ENCODE measurements at places on chromosomes 12 and 14.

GRCh38 chr14:26594148-26594547 lies 3.7 kb downstream of the NOVA1 start:
- no peak for DNase-seq

DNA sequence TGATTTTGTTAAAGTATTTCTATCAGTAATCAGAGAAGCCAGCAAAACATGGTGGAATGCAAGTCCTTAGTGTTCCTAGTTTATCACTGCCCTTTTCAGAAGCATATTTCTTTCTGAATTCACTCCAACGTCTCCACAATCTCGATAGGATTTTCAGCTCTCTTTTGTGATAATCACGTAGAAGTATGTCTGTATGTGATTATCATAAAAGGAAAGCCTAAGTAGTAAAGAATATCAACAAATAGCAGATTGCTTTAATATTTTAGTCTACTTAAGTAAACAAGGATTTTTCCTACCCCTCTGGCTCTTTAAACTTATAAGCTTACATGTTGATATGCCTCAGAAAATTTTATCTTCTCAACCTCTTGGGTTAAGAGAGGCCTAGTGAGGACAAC lies 147.4 kb upstream of the NUDT4 start:
- DNase-seq, result no peak

DNA sequence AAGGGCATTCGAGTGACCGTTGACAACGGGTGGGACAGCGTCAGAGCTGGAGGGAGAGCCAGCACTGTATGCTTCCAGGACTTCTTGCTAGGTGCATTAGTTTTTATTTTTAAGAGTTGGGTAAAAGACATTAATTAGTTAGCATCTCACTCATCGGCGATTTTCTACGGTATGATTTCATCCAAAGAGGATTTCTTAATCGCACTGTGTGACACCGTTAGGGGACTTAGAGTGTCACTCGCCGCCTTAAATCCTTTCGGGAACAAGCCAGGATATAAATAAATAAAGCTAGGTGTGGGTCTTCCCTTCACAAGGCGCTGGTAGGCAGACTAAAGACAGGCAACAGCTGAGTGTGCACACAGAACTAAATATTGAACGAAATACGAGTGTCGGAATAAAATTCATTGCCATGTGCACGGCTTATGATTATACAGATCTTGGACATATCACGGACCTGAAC lies 869 bp upstream of the NOVA1 start:
- no peak for DNase-seq

DNA sequence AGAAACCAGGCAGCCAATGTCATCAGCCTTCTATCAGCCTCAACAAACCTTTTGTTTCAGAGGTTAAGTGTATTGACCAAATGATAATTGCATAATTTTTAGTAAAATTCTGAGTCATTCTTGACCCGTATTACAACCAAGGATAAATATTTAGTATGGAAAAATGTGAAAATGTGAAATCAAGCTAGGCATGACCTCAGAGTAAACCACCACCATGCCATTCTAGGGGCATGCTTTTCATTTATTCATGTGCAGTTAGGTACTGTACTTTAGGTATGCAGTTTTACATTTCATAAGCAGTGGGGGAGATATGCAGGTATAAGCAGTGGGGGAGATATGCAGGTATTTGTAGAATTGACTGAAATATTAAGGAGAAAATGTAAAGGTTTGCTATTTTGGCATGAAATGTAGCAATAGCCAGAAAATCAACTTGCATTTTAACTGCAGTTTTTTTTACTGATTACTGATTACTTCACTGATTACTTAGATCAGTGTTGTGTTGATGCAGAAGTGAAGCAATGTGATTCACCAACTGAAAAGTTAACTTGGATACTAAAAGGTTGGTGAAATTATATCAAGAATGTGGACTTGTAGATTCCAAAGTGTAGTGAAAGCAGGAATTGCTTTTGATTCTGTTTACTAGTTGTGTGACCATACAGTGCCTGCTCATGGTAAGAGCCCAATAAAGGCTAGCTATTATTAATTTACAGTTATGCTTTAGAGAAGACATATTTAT lies 184.2 kb downstream of the ESR2 start:
- no peak for DNase-seq

DNA sequence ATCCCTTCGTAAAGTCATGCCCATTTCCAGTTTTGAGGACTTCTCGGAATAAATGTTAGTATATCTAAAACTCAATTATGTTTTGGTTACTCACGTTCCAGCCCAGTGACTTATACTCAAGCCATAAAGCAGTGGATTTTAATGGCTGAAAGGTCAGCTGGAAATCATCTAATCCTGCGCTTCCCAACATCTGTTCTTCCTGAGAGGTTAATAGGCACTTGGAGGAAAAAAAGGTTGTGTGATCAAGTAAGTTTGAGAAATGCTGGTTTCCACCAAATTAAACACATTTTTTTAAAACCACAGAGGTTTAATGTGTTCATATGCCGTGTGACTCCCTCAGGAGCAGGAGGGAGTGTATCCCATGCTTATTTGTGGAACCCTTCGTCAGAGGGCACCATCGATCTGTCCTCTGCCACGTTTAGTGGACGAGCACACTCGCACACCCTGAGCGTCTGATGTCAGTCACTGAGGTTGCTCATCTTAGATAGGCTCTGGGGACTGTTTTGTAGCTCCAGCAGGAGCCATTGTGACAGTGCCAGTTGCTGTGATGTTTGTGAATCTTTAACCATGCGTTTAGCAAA lies 41.4 kb downstream of the FBXL14 start:
- no peak for DNase-seq

DNA sequence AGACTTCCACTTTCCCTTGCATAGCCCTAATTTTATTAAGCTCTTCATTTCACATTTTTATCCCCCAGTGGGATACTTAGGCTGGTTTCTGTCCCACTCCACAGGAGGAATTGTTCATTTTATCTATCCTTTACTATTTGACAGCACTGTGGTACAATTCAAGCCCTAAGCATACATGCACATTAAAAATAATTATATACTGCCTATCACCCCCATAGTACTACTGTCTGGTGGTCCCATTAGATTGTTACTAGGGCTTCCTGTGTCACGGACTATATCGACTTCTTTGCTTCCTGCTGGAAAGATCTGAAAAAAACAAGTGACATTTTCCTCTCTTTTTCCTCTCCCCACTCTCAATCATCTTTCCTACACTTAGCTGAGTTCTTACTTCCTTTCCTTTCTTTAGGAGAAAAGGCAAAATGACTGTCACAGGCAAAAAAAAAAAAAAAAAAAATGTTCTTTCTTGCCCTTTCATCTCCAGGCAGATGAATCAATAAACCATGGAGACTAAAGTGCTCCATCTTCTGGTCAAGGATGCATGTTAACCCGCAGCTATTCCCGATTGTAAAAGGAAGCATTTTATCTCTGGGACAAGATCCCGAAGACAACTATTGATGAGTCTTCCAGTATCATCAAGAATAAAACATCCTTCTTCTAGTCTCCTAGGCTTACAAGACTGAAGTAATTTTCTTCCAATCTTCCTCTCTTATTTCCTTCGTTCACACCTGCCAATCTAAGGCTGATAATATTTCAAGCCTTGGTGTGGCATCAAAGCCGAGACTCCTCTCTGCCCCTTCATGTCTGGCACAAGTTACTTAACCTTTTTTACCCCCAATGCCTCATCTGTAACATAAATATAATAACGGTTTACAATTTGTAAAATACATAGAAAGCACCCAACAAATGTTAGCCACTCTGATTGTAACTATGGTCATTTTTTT lies 94.4 kb upstream of the PLEKHG7 start:
- DNase-seq, result peak; percentile 32

GRCh38 chr14:103314496-103315277 lies 19.4 kb upstream of the EIF5 start:
- no peak for DNase-seq

DNA sequence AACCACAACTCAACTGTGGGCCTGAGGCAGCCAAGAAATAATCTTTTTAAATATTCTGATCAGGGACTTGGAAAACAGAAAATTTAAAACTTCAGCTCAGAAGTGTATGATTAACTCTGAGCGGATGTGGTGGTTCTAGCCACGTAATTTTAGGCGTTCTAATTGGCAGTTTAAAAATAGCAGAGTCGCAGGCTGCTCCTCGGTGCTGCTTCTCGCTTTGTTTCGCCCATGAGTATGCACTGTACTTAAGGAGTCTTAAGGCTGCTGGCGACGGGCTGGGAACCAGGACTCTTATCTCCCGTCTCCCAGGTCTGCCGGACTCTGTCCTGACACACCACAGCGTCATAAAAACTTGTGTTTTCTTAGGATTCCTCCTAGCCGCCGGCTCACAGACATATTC lies 113.4 kb upstream of the PELI2 start:
- no peak for DNase-seq

DNA sequence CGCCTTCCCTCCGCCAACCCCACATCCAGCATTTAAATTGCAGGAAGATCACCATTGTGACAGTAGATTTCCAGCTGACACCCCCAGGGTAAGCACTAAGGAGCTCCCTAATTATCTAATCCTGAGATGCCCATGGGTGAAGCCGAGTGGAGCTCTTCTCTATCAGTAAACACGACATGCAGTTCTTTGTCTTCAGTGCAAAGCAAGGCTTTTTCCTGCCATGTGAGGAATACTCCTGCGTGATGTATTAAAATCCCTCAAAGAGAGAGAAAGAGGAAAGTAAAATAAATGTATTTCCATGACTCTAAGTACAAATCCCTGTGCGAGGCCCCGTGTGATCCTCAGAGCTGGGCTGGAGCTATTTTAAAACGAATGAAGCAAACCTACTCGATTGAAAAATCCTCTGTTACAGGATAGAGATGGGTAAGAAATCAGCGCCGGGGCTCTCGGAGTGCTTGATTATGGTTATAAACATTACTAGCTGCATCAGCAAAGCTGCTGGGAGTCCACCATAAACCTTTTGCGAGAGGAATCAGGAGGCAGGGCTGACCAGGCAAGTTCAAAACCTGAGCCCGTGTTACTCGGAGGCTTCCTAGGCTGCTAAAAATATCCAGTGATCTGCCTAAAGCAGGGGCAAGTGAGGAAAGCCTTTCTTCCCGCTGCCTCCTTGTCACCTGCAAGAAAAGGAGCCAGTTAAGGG lies 61.5 kb downstream of the MAP1LC3B2 start:
- DNase-seq, result no peak

DNA sequence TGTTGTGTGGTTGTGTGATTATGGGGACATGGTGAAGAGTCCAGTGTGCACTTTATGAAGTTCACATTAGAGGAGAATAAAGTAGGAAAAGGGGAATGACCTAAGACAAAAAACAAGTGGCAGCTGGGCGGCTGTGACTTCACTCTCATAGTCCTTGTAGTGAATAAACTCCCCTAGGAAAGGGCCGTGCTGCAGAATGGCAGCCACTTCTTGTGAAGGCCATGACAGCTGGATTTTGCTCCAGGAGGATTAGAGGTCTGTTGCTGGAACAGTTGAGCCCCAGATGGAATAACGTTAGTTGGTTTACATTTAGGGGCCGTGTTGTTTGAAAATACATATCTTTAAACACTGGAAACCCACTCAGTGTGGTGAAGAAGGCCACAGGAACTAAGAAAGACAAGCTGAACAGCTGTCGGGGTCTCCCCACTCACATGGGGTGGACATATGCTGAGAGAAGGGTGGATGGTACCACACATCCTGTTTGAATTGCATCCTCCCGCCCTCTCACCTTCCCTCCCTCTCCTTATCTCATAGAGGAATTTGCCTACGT lies 276.9 kb downstream of the CACNA1C start:
- no peak for DNase-seq

DNA sequence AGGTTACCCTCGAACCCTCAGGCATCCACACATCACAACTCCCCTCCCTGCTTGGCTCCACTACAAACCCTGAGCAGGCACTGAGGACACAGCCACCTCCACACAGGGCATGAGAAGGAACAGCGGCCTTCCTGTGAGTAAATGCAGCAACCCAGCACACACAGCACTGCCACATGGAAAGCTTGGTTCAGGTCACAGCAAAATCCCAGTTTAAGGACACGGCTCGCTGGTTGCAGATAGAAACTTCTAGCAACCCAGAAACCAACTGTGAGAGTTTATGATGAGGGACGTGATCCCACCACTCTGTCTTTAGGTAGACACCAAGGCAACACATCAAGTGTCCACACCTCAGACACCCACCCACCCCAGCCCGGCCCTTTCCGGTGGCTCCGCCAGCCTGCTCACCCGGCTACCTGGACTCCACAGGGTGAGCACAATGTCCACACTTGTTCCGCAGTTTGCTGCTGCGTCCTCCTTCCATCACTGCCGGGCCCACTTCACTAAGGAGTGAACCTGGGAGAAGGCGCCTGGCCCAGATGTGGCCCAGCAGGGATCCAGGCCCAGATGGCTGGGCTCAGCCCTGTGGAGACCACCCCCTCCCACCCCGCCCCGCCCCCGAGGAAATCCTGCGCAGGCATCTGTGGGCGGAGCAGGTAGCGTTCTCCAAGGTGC lies 13.2 kb downstream of the CDCA4 start:
- DNase-seq, result no peak

DNA sequence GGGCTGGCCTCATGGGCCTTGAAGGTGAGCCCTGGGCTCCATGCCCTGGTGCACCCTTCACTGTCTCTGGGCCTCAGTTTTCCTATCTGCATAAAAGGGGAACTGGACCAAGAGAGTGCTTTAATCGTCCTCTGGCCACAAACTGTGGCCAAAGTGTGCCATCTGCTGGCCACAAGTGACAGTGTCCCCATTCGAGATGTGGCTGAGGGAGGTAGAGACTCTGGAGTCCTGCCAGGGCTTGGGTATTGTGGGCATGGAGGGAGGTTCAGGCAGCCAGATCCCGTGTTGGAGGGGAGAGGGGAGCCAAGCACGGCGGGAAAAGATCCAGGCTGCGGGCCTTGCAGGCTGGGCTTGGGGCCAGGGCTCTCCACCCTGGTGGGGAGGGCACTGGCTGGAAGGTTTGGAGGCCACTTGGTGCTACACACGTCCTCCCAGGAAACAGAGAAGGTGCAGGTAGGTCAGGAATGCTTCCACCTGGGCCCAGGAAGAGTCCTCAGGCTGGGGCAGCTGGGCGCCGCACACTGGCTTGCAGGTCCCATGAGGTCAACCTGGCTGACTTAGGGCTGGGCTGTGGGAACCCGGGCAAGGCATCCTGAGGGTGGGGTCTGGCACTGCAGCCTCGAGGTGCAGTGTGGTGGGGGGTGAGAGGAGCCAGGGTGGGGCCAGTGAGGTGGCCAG lies 7.3 kb upstream of the KIF26A start:
- DNase-seq, result peak; percentile 69

- no peak for DNase-seq
These were observed 207.0 kb downstream of the PHETA1 start for GRCh38 chr12:111161898-111162297.
